ENCODE measurements at places on chromosomes 1 and 21.

- DNase-seq: no peak
Measured at GRCh38 chr1:192527111-192527795, 48.3 kb upstream of the RGS1 start.

DNA sequence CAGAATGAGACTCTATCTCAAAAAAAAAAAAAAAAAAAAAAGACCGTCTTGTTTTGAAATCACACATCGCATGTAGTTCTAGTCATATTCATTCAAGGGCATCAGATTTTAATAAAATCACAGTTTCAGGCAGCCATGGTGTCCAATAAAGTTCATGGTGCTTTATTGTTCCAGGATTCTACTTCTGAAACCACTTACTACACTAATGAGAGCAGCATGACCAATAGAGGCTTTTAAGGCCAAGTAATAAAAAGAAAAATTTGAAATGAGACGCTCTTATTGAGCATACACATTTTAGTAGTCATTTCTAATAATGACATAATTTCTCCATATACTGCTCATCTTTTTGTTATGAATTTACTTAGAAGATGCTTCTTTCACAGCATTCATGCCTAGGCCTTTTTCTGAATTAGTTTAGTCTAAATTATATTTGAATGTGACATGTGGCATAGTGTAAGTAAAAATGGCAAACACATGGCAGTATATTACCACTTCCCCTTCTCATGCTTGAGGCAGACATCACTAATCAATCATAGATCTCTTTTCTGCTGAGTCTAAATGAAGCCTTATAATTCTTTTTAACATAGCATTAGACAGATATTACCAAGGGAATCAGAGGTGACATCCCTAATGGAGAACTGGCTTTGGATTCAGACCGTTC, 18.5 kb downstream of the NTMT2 start:
- DNase-seq: no peak

- DNase-seq: no peak
Measured at GRCh38 chr1:58162952-58163550, 383.5 kb downstream of the OMA1 start.

DNA sequence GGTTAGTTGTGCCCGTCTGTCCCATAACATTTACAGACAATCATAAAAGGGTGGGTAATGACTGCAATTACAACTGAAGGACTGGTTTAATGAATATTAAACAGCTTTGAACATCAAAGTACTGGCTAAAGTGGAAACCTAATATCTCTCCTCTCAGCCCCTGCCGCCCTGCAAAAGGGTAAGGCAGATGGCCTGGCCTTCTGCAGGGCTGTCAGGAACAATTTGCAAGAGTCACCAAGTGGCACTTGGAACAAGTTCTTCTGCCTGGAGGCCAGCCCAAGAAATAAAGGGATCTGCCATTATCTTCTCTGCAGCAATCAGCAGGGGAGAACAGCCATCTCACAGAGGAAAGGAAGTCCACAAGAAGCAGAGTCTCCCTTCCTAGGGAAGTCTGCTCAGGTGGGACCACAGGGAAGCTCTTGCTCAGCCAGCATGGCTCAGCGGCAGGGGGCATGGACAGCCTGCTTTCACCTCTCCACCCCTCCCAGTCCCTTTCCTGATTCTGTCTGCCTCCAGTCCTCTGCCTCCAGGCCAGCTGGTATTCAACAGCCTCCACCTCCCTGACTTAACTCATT, 96.1 kb downstream of the TRABD2B start:
- no peak for DNase-seq

DNA sequence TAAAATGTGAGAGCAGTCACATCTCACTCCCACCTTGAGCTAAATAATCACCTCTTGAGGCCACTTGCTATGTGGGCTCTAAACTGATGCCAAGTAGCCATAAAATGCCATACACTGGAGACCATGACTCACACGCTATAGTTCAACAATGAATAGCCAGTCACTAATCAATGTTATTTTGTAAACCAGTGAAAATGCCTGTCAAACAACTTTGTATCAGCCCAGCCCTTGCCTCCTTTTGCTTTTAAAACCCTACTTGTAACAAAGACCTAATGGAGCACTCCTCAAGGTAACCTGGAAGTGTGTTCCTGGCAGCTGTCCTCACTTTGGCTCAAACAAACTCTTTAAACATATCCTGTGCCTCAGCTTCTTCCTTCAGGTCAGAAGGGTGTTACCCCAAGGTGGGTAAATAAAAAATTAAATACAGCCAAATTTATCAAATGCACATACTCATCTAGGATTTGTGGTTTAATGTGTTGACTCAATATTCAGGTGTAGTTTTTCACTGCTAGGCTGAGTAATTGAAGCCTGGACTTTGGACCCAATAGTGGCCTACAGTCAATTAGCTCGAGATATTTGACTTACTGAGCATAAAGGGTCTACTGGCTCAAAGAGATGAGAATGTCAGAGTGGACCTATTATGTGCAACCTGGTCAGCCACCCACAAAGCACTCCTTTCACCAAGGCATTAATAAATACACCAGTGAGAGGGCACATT, 154.3 kb downstream of the COQ8A start:
- DNase-seq: no peak

DNA sequence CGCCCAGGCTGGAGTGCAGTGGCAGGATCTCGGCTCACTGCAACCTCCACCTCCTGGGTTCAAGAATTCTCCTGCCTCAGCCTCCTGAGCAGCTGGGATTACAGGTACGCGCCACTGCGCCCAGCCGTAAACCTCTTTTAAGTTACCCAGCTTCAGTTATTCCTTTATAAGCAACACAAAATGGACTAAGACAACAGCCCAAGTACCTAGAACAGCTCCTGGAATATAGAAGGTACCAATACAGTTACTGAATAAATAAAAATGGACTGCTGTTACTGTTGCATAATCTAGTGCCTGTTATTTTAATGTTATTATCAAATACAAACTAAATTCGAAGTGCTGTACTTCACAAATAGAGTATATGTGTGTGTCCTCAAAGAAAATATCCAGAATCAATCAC, 17.1 kb downstream of the RNF115 start:
- no peak for DNase-seq

- DNase-seq: no peak
Measured at GRCh38 chr1:156848461-156849150, 10.3 kb downstream of the INSRR start.

- DNase-seq: no peak
Measured at GRCh38 chr1:225409051-225409450, 18.8 kb downstream of the LBR start.

- no peak for DNase-seq
Measured at GRCh38 chr1:204977318-204977717, 65.7 kb upstream of the CNTN2 start.
